ENCODE measurements at places on chromosomes 3 and 15.

DNA sequence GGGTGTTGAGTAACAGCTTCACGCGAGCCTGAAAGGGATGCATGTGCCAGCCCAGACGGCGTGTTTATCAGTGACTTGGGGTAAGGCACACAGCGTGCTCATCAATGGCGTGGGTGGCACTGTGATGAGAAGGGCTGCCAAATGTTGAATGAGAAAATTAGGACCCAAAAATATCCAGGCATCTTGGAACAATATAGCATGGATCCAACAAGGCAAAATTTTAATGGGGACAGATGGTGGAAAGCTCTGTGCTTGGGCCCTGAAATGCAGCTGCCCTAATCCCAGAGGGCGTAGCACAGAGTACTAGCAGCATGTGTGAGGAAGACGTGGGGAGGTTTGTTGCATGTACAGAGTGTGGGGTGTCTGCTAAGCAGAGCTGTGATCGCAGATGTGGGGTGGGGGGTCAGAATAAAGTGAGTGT is 48.9 kb downstream of the SSUH2 start:
- no peak for DNase-seq

DNA sequence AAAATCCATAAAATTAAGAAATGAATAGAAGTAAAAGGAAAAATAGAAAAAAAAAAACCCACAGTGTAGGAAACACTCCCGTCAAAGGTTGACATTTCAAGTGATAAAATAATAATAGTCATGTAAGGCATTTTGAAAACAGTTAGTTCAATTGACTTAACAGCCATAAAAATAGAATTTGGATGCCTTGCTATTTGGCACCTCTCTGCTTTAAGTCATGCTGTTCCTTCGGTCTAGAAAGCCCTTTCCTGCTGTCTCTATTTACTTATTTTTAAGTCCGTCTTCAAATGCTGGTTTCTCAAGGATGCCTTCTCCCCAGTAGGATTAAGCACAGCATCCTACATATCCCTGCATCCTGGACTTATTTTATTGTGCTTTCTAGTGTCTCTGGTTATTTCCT is 22.3 kb upstream of the RETNLB start:
- no peak for DNase-seq

- DNase-seq, result no peak
Measured at GRCh38 chr3:142239421-142239820, 14.0 kb upstream of the GK5 start.

DNA sequence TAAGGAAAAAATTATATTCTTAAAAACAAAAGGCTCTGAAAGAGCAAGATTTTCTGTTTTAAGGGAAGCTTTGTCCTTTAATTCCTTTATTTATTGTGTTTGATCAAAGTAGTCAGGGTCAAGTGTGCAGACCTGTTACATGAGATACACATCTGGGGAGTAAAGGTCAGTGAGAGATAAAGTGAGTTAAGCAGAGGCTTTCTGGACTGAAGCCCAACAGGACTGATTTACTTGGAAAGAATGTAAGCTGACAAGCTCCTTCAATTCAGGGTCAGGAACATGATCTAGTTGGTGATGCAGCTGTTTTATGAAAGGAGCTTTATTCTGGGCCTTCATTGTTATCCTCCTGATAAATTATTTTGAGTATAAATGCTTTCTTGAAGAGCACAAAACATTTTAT is 20.7 kb upstream of the OTOL1 start:
- no peak for DNase-seq

GRCh38 chr15:88738796-88739195 is 64.4 kb upstream of the ACAN start:
- no peak for DNase-seq

- DNase-seq, result no peak
Measured at GRCh38 chr3:194906229-194906629, 220.5 kb downstream of the FAM43A start.

- no peak for DNase-seq
Measured at GRCh38 chr3:58899159-58899952, 150.5 kb downstream of the CFAP20DC start.

- no peak for DNase-seq
Measured at GRCh38 chr3:18428991-18429745, 4.0 kb upstream of the SATB1 start.

DNA sequence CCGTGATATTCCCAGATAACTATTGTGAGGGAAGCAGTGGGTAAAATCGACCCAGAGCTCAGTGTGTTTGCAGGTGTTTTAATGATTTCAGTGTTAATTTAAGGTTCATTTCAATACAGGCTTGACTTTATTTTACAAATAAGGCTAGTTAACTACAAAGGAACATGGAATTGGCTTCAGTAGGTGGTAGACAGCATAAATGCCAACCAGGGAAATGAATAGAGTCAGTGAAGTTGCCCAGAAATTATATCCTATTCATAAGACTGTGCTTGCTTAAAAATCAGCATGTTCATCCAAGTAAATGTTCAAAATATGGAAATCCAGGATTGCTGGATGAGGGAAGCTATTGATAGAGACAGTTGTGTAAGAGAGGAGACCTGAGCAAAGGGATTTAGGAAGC is 66.1 kb downstream of the LARS2 start:
- DNase-seq, result no peak

- no peak for DNase-seq
Measured at GRCh38 chr3:14874784-14875183, 56.0 kb downstream of the FGD5 start.

DNA sequence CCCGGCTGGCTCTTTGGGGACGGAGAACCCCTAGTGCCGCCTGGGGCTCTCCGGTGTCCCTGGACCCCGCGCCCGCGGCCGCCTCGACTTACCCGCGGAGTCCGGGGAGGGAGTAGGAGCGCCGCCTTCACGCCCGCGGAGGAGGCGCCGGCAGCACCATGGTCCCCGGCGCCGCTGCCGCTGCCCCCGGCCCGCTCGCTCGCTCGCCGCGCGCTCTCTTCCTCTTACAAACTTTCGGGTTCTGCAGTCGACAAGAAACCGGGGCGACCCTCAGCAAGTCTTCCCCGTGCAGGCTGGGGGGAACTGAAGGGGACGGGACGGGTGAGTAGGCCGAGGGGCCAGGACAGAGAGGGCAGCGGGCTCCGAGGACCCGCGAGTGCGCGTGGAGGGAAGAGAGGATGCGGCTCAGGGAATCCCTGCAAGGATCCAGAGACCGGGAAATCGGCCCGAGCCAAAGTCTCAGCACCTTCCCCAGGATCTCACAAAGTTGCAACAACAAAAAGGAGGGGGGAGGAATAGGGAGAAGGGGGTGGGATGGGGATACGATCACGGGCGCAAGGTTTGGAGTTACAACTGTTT is 2.0 kb downstream of the FOXP1 start:
- no peak for DNase-seq

GRCh38 chr3:79018671-79019136 is 749.1 kb downstream of the ROBO1 start:
- no peak for DNase-seq

- no peak for DNase-seq
Measured at GRCh38 chr3:12478326-12478725, 6.0 kb upstream of the TSEN2 start.

DNA sequence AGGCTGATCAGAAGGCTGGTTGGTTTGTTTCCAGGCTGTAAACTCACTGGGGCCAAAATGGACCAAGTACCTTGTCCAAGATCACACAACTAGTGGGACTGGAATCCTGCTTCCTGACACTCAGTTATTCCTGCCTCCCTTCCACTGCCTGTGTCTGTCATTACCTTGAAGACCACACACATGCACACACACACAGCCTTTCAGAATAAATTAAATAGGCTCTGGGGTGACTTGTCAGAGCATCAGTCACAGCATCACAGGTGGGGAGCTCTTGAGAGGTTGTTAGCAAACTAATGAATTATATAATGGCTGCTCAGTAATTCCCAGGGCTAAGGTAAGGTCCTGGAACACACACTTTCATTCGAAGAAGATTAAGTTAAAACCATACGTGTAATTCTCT is 231.8 kb downstream of the UACA start:
- DNase-seq, result no peak

DNA sequence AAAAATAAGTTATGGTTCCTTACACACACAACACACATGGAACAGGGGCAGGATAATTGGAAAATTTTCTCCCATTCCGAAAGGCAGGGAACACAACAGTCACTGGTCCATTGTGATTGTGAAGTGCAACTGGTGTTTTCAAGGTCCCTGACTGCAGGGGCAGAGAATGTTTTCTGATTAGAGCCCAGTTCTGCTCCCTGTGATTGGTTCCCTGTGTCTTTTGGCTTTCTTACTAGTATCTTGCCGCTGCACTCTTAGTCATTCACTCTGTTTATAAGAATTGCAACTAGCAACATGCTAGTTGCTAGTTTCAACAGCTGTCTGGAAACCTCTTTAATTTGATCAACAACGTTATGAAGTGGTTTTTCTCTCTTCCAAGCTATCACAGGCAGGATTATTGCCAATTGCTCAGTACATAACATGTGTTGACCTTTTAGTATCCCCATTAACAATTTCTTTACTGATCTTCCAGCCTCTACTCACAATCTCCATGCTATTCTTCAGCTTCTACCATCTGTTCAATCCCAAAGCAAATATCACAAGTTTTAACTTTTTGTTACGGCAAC is 177.5 kb downstream of the EPHA6 start:
- DNase-seq, result no peak

DNA sequence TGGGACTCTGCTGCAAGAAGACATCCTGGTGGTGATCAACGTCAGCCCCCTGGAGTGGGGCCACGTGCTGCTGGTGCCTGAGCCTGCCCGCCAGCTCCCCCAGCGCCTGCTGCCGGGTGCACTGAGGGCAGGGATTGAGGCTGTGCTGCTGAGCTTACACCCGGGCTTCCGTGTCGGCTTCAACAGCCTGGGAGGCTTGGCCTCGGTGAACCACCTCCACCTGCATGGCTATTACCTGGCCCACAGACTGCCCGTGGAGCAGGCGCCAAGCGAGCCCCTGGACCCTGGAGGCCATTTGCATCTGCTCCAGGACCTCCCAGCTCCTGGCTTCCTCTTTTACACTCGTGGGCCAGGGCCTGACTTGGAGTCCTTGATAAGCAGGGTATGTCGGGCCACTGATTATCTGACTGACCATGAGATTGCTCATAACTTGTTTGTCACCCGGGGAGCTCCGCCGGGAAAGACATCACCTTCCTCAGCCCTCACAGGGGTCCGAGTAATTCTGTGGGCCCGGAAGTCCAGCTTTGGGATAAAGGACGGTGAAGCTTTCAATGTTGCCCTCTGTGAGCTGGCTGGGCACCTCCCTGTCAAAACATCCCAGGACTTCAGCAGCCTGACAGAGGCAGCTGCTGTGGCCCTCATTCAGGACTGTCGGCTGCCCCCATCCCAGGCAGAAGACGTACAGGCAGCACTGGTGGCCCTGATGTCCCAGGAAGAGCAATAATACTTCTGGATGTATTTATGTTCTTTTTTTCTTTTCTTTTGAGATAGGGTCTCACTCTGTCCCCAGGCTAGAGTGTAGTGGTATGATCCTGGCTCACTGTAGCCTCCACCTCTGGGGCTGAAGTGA is 7.6 kb downstream of the GDPGP1 start:
- no peak for DNase-seq

DNA sequence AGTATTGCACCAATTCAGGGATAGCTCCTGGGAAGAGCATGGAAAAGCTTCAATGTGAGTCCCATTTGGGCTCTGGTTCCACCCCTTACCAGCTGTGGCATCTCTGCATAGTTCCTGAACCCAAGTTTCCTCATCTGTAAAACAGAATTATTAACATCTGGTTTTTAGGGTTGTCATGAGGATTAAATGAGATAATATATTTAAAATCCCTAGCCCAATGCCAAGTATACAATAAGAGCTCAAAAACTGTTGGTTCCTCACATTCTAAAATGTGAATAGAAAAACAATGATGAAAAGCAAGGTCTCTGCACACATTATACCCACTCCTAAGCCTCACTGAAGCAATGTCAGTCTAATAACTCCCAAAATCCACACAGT is 237.3 kb upstream of the WNT5A start:
- DNase-seq, result no peak

- no peak for DNase-seq
Measured at GRCh38 chr3:126558336-126559071, at the start of gene C3orf22. C3orf22 (minus strand) TSS chr3:126558932; CDS start chr3:126553390, 5,542 bp downstream.

- no peak for DNase-seq
Measured at GRCh38 chr15:27327467-27328025, 356.6 kb downstream of the GABRG3 start.

DNA sequence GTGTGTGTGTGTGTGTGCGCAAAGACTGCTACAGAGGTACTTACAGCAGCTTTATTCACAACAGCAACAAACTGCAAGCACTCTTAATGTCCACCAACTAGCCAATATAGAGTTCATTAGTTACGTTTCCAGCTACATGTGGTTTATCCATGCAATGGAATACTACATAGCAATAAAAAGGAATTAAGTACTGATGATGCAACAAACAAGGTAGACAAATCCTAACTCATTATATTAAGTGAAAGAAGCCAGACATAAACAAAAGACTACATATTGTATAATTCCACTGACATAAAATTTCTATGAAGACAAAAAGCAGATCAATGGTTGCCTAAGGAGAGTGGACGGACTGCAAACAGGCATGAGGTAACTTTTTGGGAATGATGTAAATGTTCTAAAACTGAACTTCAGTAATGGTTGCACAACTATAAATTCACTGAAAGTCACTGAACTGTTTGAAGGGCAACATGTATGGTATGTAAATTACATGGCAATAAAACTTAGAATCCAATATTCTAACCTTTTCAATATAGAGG is 433.7 kb downstream of the SHQ1 start:
- DNase-seq, result no peak

DNA sequence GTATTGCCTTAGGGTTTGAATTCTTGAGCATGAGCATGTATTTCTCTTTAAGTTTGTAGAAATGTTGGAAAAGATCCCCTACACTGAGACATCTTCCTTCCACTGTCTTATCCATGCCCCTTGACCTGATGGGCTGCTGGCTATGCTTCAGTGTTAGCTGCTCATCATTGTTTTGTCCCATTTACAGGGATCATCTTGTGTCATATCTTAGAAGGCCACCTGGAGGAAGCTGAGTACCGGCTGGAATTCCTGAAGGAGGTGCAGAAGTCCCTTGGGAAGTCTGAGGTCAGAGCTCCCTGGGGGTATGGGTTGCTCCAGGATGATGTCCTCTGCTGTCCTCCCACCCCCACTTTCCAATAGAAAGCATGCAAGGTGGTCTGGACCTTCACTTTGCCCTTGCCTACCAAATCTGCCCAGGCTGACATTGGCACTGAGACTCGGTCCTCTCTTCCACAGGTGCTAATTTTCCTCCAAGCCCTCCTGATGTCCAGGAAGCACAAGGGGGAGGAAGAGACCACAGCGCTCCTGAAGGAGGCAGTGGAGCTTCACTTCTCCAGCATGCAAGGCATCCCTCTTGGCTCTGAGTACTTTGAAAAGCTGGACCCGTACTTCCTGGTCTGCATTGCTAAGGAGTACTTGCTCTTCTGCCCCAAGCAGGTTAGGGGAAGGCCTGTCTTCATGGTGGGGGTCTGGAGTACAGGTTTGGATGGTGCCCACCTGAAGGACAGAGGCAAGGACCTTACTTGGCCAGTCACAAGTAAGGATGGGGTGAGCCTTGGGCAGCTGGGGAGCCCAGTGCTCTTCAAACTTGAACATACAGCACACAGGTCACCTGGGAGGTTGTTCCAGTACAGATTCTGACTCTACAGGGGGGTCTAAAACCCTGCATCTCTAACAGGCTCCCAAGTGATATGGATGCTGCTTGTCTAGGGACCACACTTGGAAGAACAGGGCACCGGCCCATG is 17.7 kb downstream of the TTC21A start:
- no peak for DNase-seq

- DNase-seq, result no peak
Measured at GRCh38 chr3:48215019-48215418, 8.3 kb upstream of the CAMP start.
